ENCODE measurements at places on chromosomes 6 and 20.

GRCh38 chr6:166236596-166236995, 68.9 kb upstream of the TBXT start:
- no peak for DNase-seq

DNA sequence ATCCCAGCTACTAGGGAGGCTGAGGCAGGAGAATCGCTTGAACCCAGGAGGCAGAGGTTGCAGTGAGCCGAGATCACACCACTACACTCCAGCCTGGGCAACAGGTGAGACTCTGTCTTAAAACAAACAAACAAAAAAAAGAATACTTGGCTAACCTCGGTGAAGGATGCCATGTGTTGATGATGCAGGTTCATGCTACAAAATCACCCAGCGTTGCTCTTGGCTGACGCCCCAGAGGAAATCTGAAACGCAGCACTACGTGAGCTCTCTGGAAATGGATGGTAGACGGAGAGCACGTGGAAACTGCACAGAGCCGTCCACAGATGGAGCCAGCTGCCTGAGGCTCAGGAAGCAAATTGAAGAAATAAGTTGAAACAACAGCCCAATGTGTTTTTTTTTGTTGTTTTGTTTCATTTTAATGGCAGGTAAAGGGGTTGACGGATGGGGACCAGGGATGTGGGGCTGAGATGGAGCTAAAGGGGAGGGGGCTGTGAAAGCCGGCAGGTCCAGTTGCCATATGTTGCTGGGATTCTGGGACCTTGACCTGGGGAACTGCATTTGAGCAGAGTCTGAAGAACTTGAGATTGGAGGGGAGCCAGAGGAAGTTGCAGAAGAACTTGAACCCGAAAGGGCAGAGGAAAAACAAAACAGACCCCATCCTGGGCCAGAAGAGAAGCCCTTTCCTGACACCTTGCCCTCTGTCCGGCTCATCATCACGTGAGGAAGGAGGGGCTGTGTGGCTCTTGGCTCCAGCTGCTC, 12.8 kb upstream of the MANBAL start:
- no peak for DNase-seq

DNA sequence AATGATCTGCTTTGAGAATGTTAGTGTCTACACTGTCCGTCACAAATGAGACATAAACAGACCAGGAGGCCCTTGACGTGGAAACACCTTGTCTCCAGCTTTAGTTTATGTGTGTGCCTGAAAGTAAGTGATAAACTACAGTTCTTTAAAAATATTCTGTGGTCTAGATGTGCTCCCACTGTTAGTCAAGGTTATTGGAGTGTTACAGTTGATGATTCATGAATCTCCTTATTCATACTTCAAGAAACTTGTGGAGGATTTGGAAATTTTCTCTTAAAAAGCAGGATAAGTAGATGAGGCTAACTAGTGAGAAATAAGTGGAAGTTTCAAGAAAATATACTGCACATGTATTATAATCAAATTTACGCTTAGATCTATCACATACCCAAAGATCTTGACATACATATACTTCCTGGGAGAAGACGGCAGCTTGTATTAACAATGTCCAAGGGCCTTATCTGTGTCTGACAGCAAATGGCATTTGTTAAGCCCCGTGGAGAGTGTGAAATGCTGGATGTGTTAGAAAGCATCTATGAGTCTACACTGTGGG, 90.5 kb upstream of the MBOAT1 start:
- no peak for DNase-seq

DNA sequence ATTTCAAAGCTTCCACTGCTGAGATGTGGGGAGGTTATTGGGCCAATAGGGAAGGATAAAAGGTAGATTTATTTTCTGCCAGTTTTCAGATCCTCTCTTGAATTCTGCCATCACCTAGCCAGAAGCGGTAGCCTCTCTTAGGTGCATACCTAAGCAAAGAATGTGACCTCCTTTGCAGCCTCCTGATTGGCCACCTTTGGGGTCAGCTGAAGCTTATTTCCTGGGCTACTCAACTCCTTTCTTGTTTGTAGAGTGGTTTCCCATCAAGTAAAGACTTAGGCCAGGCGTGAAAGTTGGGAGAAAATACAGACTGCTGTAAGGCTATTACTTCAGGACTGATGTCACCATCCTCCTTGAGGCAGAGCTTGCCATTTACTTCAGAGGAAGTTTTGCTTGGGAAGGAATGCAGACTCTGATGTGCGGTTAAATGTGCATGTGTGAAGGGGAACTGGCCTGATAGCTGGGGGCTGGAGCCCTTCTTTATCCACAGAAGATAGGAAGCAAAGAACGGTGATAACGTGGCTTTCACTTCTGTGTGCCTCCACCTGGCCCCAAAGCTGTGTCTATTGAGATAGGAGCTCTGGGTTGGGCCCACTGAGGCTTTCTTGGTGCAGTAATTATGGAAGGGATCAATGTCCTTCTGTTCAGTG, 70.1 kb downstream of the TRMT11 start:
- no peak for DNase-seq

DNA sequence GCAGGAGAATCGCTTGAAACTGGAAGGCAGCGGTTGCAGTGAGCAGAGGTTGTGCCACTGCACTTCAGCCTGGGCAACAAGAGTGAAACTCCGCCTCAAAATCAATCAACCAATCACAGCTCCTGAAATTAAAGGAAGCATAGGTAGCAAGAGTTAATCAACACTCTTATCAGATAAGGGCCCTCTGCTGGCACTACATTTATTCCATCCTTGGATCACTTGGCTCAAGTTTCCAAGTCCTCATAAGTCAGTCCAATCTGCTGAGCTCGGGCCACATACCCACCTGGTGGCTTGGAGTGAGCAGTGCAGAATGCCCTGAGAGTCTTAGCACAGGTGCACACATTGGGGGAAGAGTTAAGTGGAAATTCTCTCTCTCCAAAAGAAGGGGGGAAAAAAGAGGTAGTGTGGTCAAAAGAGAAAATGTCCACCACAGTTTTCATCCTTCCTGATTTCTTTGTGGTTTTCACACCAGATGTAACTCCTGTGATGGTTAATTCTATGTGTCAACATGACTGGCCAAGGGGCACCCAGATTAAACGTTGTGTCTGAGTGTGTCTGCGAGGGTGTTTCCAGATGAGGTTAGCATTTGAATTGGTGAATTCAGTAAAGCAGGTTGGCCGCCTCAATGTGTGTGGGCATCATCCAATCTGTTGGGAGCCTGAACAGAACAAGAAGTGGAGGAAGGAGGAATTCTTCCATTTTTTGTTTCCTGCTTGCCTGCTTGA, 14.2 kb upstream of the FAM8A1 start:
- no peak for DNase-seq

GRCh38 chr6:33768644-33769120, 20.2 kb downstream of the LEMD2 start:
- DNase-seq: peak; percentile 58

- DNase-seq: no peak
These were observed 16.9 kb downstream of the SRC start for GRCh38 chr20:37362821-37363220.

DNA sequence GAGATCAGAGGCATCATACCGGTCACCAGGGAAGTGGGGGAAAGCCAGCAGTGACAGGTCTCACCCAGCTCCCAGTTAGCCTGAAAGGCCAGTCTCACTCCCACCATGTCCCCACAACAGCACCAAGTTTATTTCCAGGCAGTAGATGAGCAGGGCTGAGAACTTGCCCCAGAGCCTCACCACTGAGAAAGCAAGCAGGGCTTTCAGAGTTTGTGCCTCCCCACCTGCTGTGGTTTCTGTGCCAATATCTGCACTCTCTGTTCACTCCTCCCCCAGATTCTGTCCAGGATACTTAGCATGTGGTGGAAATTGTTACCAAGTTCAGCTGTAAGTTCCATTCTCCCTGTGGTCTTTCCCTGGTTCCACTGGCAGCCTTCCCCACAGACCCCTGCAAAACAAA, 255.0 kb upstream of the HTR1E start:
- no peak for DNase-seq

DNA sequence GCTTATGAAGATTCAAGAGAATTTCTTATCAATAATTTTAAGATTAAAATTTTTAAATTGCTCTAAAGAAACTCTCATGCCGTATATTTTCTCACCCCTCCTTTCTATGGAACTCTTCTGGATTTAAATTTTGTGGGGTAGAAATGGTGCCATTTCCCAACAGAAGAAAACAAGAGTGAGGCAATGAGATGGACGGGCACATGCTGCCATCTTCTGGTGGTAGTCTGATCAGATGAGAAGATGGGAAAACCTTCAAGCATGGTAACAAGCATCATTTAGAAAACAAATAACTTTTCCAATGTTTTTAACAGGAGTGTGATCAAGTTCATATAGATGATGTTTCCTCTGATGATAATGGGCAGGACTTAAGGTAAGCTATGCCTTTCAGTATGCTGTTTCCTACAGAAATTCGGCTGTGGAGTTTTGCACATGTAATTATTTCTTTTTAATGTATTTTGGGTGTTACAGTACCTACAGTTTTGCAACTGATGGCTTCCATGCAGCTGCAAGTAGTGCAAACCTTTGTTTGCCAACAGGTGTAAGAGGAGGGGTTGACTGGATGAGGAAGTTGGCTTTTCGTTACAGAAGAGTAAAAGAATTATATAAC, 271.4 kb downstream of the EYA4 start:
- peak; percentile 5 for DNase-seq

DNA sequence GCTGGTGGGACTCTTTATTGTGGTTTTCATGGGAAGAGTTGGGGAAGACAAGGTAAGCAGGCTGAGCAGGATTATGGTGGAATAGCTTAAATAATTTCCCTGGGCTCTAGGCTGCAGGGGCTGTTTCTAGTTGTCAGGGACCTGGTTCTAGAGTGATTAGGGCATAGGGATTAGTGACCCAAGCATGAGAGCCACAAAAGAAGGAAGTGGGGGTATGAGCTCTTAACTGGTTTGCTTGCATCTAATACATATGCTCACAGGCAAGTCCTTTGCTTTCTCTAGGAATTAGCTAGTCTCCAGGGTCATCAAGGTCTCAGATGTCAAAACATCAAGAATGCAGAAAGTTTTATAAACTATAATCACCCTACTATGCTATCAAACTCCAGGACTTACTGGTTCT, 67.5 kb upstream of the NRN1 start:
- no peak for DNase-seq

- DNase-seq: no peak
These were observed 4.1 kb downstream of the TRPC4AP start for GRCh38 chr20:35088231-35089145.

DNA sequence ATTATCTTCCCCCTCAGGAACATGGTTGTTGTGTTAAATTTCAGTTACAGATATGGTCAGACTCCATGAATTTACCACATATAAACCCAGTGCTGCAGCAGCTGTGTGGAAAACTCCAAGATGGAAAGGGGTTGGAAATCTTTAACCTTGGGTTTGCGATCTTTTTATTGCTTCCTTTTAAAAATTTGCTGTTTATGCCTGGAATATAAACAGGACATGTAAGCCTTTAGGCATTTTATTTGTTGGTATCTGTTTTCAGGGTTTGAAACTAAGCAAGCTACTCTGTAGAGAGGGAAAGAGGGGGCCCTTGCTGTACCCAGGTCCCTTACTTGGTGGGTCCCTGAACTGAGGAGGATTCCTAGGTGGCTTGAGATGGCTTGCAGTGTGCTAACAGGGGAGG, 778 bp downstream of the PKIG start:
- DNase-seq: no peak

DNA sequence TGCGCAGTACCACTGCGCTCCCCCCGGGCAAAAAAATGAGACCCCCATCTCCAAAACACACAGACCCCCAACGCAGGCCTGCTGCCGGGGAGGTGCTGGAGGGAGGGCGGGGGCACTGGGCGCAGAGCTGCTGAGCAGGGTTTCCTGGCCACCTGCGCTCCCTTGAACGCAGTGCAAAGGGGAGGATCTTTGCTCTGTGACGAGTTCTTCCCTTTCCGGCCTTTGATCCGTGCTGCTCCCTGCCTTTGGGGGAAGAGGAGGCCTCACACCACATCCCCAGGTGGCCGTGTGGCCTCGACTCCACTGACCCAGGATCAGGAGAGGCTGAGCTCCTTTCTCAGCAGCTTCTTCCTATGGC, 8.9 kb upstream of the COL20A1 start:
- no peak for DNase-seq
